ENCODE measurements at places on chromosomes 7 and 10.

GRCh38 chr10:125159486-125159931, 854 bp downstream of the CTBP2 start:
- no peak for DNase-seq

- DNase-seq, result no peak
Measured at GRCh38 chr10:31219306-31219705, 99.7 kb upstream of the ZEB1 start.

DNA sequence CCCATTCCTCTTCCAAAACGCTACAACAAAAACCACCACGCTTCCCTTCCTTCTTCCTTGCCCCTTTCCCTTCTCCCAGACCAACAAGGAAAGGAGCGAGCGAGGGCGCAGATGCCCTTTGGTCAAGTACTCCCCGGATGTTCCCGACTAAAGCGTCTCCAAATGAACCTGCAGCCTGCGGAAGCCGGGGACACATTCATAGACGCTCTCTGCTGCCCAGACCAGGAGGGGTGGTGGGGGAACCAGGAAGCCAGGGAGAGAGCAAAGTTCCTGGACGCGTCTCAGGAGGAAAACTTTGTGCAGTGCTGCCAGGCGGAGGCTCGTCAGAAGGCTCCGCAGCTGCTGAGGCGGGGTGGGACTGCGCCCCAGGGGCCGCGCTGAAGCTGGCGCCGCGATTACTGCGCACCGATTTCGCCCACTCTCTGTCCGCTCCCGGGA, 754 bp downstream of the SEMA3D start:
- peak; percentile 72 for DNase-seq

DNA sequence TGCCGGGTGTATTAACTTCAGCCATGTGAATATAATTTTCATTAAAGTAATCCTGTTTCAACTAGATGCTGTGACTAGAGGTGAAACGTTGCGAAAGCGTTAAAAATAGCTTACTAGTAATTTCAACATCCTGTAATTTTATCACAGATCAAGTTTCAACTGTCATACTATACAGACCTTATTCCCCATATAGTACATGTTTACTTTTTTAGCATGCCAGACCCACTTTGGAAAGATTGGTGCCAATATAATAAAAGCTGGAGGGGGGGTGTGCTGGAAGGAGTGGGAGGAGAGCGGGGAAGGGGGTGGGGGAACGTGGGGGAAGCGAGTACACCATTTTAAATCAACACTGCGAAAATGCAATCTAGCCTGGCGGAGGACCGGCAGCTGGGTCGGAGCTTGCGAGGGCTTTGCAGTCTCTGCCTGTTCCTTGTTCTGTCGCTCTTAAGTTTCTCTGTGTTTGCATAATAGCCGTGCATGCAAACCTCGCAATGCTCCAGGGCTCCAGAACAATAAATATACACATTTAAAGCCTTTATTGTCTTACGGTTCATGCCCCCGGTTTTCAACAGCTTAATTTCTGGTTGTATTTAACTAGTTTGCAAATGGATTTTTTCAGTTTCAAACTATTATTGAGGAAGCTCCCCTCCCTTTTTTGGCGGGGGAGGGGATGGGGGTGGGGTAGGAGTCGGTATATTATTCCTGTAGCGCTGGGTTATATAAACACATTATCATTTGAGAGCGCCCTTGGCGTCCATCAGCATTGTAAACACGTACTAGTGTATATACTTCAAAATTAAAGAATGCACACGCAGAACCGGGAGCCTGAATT, 1.3 kb upstream of the ARID5B start:
- DNase-seq, result peak; percentile 81

- no peak for DNase-seq
Measured at GRCh38 chr10:111543854-111544253, 467.0 kb downstream of the ADRA2A start.

GRCh38 chr10:34606890-34607289, 208.2 kb downstream of the PARD3 start:
- no peak for DNase-seq

DNA sequence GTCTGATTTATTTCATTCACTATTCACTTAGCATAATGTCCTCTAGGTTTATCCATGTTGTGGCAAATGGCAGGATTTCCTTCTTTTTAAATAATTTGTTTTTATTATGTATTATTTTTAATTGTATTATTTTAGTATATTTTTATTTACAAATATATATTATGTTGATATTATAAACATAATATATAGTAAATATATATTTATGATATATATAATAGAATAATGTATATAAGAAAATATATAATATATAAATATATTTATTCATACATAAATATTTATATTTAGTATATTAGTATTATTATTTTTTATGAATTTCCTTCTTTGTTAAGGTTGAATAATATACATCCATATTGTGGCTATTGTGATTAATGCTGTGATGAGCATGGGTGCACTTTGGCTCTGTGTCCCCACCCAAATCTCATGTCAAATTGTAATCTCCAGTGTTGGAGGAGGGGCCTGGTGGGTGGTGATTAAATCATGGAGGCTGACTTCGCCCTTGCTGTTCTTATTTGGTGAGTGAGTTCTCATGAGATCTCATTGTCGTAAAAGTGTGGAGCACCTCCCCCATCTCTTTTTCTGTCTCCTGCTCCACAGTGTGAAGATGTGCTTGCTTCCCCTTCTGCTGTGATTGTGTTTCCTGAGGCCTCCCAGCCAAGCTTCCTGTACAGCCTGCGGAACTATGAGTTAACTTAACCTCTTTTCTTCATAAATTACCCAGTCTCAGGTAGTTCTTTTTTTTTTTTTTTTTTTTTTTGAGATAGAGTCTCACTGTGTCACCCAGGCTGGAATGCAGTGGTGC, 52.3 kb upstream of the CYP2C18 start:
- DNase-seq, result no peak

DNA sequence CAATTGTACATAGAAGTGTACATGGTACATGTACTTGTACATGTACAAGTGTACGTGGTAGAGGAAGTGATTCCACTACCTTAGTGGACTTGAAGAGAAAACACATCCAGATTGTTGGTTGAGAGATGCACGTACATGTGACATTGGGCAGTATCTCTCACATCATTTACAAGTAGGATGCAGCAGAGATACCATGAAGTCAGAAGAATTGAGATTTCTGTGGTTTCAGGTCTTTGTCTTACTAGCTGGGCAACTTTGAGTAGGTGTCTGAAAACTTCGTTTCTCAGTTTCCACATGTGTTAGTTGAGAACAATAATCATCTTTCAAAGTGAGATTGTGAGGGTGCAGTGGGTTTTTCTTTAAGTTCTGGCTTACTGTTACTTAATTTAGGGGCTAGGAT, 21.5 kb downstream of the CLDN12 start:
- DNase-seq, result no peak

All from foreskin fibroblast (primary cell).